ENCODE measurements at places on chromosomes 7 and 10.

DNA sequence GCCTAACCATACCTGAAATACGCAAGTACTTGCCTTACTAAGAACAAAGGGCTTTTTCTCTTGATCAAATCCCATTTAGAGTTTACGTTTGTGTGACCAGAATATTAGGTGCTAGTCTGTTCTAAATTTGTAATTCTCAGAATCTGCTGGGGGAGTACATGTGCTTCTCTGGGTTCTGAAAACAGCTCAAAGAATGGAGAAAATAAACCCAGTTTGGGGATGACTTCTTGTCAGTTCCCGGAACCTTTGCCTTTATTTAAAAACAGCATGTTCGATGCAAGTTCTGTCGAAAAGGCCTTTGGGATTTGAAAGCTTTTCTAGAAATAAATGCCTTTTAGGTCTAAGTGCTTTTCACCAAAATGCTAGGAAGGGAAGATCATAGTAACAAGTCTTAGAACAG lies 147.0 kb downstream of the ARID5B start:
- no peak for DNase-seq

- DNase-seq: no peak
These were observed 25.1 kb downstream of the RAB18 start for GRCh38 chr10:27529010-27529783.

GRCh38 chr7:100556541-100556940 lies 17.2 kb downstream of the SAP25 start:
- DNase-seq: no peak

DNA sequence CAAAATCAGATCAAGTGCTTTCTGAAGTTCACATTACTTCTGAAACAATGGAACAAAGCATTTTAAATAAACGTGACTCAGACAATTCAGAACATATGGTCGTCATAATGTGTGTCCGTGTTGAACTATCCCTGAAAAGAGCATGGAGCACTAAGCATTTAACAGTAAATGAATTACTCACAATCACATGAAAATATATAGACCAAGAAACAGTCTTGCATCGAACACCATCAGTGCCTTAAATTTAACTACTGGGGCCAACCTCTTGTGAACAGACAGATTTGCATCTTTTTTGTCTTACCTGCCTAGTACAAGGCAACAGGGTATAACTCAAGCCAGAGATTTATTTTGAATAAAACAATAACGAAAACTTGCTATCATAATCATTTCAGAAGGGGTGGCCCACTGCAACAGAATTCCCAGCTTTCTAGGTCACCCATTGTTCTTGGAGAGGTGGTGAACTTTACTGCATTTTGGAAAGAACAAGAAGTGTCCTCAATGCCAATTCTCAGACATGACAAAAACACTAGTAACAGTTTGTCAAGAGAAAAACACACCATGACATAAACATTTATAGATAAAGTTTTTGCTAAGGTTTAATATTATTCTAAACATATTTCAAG lies 293.5 kb downstream of the SFMBT2 start:
- DNase-seq: no peak

DNA sequence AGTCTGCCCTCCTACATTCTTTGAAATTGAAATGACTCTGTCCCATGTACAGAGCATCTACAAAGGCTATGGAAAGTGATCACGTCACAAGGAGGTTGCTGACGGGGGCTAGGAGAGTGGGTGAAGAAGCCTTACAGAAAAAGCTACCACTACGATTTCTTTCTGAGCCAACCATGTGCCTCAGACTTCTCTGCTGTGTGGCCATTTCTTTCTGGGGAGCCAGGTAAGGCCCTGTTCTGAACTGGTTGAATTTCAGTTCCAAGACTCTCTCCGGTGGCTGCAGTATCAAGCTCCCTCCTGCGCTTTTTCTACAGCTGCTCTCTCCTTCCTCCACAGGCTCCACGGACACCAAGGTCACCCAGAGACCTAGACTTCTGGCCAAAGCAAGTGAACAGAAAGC lies 112.5 kb upstream of the PRSS1 start:
- DNase-seq: peak; percentile 28

GRCh38 chr10:132406181-132406580 lies 9.2 kb downstream of the PWWP2B start:
- DNase-seq: no peak

- no peak for DNase-seq
These were observed 158.2 kb downstream of the FAM107B start for GRCh38 chr10:14616465-14616864.

- peak; percentile 20 for DNase-seq
These were observed 309.7 kb downstream of the CSTF2T start for GRCh38 chr10:51389415-51390321.

GRCh38 chr7:66627151-66627681 lies 1.5 kb upstream of the KCTD7 start:
- DNase-seq: no peak

DNA sequence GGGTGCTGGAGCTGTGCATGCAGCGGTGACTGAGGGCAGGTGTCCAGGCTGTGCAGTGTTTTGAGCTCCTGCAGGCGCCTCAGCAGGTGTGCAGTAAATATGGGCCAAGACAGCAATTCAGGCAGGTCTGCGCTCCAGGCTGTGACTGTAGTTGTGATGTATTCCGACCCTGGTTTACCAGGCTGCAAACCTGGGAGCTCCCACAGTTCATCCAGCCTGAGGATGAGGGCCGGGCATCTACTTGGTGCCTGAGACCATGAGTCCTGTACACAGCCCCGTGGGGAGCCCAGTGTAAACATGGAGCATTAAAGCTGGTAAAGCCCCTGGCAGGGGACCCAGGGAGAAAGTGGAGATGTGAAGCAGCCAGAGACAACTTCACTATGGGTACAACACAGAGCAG lies 82.8 kb downstream of the VOPP1 start:
- DNase-seq: no peak

DNA sequence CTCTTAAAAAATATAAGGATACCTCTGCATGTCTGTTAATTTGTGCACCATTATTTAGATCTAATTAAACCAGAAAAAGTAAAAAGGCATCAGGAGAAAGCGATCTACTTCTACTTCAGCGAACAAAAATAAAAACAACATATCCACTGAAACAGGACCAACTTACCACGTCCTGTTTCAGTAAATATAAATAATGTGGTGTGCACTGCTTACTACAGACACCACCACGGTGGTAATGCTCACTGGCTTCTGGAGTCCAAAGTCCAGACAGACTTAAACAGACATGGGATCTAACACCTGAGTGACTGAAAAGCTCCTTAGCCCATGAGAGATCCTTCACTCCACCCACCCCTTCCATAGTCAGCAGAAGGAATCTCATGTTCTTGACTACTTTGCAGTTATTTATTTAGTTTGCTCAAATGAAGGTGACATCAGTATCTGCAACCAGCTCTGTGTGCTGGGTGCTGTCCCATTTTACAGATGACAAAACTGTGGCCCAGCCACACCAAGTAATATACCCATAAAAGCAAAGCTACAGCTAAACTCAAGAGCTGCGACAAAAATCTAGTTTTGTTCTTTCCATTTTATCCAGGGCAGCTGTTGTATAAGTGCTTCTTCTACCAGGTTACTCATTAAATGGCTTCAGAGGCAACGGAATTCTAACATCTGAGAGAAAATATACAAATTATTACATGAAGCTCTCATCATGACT lies 62.1 kb upstream of the NCAPG2 start:
- no peak for DNase-seq

GRCh38 chr10:6249698-6250097 lies 47.0 kb downstream of the PFKFB3 start:
- no peak for DNase-seq

- DNase-seq: no peak
These were observed 52.1 kb downstream of the POLL start for GRCh38 chr10:101535949-101536348.

DNA sequence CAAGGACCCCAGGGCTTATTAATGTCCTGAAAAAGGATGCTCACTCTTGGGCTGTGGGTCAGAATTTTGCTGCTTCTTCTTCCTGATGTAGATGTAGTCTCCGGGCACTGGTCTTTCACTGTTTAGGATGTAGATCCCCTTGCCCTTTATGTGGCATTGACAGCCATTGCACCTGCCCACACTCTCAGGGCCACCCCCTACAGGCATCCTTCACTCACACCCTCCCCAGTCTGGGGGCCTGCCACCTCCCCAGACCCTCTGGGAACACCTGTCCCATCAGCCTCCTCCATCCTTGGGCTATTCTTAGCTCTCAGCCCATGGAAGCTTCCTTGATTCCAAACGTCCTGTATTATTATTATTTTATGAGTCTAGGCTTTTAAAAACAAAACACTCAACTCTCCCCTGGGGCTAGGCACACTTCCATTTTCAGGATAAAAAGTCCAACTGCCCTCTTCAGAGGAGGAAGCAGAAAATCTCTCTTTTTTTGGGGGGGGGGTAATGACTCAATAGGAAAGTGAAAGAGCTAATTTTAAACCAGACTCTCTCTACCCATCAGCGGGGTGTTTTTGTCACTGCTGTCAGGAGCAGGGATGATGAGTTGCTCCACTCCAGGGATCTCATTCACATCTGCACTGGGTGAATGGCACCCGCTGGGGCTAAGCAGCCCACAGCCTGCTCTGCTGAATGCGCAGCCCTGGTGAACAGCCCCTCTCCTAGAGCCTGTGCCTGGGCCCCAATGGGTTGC lies 11.5 kb upstream of the KLRG2 start:
- no peak for DNase-seq

GRCh38 chr10:122249303-122249850 lies 21.7 kb upstream of the BTBD16 start:
- no peak for DNase-seq

DNA sequence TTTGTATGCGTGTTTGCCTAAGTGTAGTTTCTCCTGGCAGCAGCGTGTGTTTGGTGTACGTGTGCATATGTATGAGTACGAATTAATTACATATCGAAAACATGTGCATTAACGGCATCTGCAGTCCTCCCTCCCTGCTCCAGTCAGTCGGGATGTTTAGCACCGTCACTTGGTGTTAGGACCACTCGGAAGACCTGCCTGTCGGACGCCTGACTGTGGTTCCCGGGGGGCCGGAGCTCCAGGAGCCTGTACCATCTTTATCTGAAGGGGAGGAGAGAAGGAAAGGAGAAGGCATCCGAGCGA lies 1.1 kb upstream of the CNTNAP2 start:
- DNase-seq: no peak

GRCh38 chr7:92602352-92603088 lies 12.3 kb upstream of the FAM133B start:
- no peak for DNase-seq

GRCh38 chr10:99630991-99631390 lies 10.8 kb upstream of the SLC25A28 start:
- DNase-seq: no peak

DNA sequence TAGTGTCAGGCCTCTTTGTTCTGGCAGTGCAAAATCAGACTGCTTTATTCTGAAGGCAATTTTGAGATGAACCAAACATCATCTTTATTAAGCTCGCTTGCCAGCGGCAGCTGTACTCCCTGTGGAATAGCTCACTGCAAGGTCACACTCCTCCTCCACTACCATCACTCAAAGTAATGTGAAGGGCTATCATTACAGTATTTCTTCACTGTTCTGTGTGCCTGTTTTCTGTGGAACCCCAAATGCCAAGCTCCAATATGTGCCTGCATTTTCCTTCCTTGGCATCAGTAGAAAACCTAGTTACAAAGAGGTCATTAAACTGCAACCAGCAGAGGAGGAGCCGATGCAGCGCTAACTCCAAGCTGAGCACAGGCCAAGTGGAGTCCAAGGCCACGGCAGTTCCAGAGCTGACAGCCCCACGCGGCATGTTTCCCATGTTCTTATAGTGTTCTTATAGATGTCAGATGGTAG lies 21.4 kb downstream of the BCCIP start:
- no peak for DNase-seq

DNA sequence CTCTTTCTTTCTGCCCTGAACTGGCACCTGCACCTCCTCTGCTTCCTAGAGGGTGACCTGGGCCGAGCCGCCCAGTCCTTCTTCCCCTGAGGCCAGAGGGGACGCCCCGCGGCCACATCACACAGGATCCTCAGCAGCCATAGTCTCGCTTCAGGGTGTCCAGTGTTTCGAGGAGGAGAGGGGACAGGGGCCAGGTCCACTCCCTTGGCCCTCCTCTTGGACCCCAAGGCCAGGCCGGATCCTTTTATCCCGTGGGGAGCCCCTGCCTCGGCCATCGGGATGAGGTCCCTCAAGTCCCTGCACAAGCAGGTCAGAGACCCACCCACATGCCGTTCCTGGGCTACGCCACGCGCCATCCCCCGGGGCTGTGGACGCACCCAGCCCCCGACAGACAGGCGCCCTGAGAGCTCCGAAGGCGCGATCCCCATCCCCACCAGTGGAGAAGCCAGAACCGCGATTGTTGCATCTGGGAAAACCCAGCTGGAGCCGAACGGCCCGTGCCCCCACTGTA lies 3.6 kb downstream of the BHLHA15 start:
- no peak for DNase-seq

GRCh38 chr10:21289961-21290360 lies 235.5 kb downstream of the SKIDA1 start:
- no peak for DNase-seq

DNA sequence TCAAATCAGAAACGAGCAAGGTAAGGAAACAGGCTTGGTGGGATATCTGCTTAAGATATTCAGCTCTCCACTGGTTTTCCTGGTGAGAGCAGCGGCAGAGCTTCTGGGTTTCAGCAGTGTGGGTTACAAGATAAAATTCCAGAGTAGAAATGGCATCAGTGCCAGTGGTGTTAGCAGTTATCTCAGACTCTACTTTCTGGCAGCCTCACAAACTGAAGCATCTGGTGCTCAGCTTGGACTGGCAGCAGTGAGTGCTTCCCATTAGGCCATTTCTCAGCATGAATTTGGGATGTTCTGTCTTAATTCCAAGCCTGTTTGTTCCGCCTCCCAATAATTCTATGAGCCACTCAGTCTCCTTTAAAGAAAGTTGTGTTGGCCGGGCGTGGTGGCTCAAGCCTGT lies 6.9 kb upstream of the GSTO2 start:
- no peak for DNase-seq

DNA sequence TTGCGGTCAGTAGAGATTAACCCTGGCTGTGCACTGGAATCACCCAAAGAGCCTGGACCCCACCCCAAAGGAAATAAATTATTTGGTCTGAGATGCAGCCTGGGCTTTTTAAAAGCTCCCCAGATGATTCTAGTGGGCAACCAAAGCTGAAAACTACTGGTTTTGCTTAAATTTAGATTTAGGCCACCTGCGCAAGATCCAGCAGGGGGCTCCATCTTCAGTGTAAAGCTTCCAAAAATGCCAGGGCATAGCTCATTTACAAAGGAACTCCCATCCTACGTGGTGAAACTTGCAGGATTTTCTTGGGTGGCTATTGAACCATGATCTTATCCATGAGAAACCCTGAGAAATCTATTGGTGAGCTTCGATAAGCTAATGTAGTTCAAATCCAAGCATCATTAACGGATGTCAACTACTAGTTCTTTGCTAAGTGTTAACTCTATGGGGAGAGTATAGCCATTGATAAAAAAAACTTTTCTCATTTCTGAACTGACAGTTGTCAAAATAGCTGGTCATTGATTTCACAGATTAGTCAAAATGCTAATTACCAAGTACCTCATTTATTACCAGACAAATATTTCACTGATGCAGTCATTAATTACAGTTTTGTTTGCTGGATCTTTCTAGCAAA lies 315.3 kb downstream of the LHFPL3 start:
- DNase-seq: no peak

- no peak for DNase-seq
These were observed 128.7 kb downstream of the TMEM178B start for GRCh38 chr7:141202535-141202934.

Data from CD4-positive, alpha-beta T cell treated with Interleukin-17A for 4 hours (primary cell).